Stimulated activated CD4-positive, alpha-beta T cell treated with anti-CD3 and anti-CD28 coated beads, Interleukin-1b, Interleukin-23, amount 100 ng/mL, for 1 hour (primary cell): ENCODE measurements at places on chromosomes 5 and 9.

GRCh38 chr5:139848508-139849100, 53.0 kb downstream of the PSD2 start:
- DNase-seq: no peak

DNA sequence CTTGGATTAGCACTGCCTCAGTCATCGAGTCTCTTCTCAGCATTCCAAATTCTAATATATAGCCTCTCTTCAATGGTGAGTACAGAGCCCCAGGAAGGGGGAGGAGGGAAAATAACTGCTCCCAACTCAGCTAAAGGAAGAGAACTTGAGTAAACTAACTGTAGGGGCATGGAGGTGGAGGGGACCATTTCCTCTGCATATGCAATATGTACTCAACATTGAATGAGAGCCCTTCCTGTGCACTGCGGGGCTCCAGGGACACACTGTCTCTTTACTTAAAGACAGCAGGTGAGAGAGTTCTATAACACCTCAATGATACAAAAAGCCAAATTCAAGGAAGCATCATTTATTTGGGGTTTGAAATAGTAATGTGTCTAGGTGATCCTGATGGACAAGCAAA, 75.1 kb downstream of the GNAQ start:
- no peak for DNase-seq

- DNase-seq: no peak
These were observed 9.4 kb upstream of the CD180 start for GRCh38 chr5:67205981-67206380.

DNA sequence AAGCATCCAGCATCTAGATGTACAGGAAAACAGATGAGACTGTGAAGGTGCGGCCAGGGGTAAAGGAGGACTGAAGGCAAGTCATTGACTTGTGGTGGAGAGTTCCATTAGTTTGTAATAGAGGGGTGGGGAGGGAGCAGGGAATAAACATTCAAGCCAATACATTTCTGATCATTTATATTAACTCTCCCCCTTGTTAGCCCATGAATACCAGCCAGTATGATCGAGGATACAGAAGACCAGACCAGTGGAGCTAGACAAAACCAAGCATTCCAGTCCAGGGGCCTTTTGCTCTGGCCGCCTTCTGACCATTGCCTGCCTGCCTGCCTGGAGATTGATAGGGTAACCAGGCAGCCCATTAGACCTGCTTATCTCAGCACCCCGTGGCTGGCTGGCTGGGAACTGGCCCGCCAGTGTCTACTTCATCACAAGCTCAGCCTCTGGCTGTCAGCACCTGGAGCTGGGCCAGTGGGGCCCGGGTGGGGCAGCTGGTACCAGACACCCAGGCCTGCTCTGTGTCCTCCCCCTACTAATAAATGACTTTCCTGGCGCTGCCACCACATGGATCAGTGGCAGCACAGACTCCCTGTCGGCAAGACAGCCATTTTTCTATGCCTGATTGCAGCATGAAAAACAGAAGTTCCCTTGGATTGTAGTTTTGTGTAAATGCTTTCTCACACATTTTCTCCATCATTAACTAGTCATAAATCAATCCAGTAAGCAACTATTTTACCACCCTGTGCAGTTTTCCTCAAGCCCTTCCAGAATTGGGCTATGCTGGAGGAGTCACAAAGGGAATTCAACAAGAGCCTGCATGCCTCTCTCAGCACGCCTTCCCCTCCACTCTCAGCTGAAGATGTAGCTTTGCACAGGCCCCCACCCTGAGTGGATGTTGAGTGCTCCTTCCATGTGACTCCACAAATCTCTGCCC, 181.3 kb downstream of the SNCAIP start:
- DNase-seq: no peak
